Activated CD4-positive, alpha-beta T cell treated with anti-CD3 and anti-CD28 coated beads for 36 hours (primary cell): ENCODE measurements at places on chromosomes 6 and 20. TPM values are rescaled to one million over a fixed set of nuclear protein-coding genes. Genes with fewer than 3 reads are reported as not detected.

GSTA2 gene
- total RNA-seq, result not detected

SYNDIG1 gene
- total RNA-seq, result not detected

NRSN1 gene
- not detected for total RNA-seq

DNA sequence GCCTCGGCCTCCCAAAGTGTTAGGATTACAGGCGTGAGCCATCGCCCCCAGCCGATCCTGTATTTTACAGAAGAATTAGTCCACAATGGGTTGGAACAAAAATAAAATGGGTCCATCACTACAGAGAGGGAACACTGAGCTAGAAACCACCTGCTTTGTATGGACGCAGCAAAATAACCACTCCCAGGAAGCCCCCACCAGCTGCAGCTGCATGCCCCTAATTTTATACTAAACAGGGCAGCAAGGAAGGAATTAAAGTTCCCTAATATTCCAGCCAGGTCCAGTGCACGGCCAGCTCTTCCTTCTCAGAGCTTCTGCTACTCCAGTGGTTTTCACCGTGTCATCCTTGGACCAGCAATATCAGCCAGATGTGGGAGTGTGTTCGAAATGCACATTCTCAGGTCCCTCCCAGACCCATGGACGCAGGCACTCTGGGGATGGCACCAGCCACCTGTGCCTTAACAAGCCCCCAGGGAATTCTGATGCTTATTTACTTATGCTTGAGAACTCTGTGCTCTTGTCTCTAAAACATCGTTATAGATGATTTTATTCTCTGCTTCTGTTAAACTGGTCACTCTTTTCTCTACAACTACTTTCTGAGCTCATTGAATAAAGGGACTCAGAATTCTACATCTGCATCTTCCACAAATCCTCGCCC lies 189.5 kb upstream of the SLC24A3 start:
- no peaks in the 10 kb centered on the region for H3K27me3 ChIP-seq
- H3K36me3 ChIP-seq, result no peaks in the 10 kb centered on the region
- no peaks in the 10 kb centered on the region for H3K4me1 ChIP-seq
- no peak overlapping the region for H3K4me3 ChIP-seq
- H3K27ac ChIP-seq, result no peak overlapping the region

- H3K36me3 ChIP-seq, result no peaks in the 10 kb centered on the region
- no peak overlapping the region for H3K27ac ChIP-seq
- no peak for DNase-seq
- peaks cover 5% of the 10 kb centered on the region for H3K4me1 ChIP-seq
- H3K4me3 ChIP-seq, result no peak overlapping the region
These were observed 29.0 kb downstream of the CD83 start for GRCh38 chr6:14146506-14147096.

GRCh38 chr6:155186052-155186658 lies 77.7 kb upstream of the CLDN20 start:
- peak; percentile 84 for DNase-seq
- H3K36me3 ChIP-seq, result peaks cover 5% of the 10 kb centered on the region
- H3K27ac ChIP-seq, result peak overlapping the region; percentile 98
- H3K4me1 ChIP-seq, result peaks cover 60% of the 10 kb centered on the region

DNA sequence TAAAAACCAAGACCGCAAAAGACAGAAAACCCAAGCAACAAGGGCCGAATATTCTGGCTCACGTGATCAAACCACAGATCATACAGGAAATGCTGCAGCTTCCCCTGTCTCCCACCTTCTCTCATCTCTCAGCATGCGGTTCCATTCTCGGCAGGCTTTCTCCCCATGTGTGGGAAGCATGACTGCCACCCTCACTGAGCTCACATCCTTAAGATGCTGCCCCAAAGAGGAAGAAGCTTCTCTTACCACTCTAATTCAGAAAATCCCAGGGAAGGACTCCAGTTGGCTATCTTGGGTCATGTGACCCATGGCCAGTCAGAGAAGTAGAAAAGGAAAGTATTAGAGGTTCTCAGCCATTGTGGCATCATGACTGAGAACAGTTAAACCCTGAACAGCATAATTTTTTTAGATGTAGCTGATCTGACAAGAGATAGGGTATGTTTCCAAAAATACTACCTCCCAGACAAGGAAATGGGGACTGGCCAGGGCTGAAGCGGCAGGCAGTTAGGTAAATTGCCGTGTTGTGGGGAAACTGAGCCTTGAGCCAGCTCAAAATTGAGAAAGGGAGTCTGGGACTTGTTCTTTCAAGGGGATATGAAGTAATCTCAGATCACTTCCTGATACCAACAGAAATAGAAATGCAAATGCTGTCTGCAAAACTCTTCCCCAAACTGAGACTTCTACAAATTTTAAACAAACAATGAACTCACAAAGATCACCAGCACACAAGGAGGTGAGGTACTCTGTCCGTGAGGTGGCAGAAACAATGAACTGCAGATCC lies 37.1 kb upstream of the GRM4 start:
- H3K27me3 ChIP-seq, result no peaks in the 10 kb centered on the region
- H3K36me3 ChIP-seq, result peaks cover 8% of the 10 kb centered on the region
- peak overlapping the region; percentile 65 for H3K4me3 ChIP-seq
- H3K4me1 ChIP-seq, result peaks cover 20% of the 10 kb centered on the region

DNA sequence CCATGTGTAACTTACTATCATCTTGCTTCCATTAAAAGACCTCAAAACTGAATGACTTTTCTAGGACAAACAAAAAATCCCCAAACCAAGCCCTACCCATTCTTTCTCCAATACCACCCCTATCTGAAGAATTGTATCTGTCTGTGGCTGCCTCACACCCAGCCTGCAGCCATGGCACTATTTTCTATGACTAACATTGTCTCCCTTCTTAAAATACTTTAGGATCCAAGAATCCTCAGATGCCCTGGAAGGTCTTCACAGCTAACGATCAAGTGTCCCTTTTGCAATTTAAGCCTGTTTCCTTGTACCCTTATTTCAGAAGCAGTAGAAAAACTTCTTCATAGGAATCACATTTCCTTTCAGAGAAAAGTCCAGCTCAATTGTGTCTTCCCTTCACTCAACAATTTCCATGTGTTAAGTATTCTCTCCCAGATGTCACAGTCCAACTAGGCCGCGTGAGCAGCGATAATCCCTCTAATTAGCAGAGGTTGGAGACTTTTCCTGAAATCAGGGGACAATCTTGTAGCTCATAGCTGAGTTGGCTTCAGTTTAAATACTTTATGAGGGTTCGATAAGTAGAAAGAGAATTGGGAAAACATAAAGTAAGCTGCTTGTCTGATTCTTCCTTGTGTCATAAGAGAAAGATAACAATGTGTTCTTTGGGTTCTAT lies 5.2 kb upstream of the MEP1A start:
- H3K4me1 ChIP-seq, result no peaks in the 10 kb centered on the region
- no peaks in the 10 kb centered on the region for H3K27me3 ChIP-seq
- no peak for DNase-seq
- no peaks in the 10 kb centered on the region for H3K36me3 ChIP-seq

- H3K4me1 ChIP-seq, result peaks cover 8% of the 10 kb centered on the region
- H3K27ac ChIP-seq, result no peak overlapping the region
- H3K36me3 ChIP-seq, result peaks cover 20% of the 10 kb centered on the region
- no peaks in the 10 kb centered on the region for H3K27me3 ChIP-seq
- DNase-seq, result no peak
These were observed 41.0 kb downstream of the AKIRIN2 start for GRCh38 chr6:87661016-87661415.

DNA sequence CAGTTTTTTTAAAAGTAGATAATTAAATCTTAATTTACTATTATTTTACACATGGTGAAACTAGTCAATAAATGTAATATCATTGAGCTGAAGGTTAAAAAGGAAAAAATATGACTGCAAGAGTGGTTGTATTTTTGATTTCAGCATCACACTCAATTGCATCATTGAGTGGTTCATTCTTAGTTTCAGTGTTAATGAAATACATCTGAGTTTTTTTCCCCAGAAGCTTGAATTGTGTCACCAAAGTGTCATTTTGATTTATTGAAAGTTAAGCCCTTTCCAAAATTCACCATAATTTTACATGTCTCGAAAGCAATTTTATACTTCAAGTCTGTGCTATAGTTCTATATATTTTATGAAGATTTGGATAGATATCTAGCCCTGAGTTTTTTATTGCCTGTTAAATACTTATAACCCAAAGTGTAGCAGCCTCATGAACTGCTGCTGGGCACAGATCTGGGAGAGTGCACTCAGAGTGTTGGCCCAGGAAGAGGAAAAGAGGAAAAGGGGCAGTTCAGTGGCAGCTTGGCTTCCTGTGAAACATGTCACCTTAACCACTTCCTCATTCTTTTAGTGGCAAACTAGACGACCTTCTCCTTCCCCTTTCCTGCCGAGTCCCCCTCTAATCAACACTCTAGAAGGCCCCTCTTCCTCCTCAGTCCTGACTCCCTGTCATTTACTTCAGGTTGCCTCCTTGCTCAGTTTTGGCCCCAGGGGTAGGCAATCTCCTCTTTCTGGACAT lies 140.7 kb downstream of the ESR1 start:
- DNase-seq, result no peak
- H3K4me3 ChIP-seq, result no peak overlapping the region
- no peak overlapping the region for H3K27ac ChIP-seq
- peaks cover 3% of the 10 kb centered on the region for H3K27me3 ChIP-seq
- peaks cover 10% of the 10 kb centered on the region for H3K4me1 ChIP-seq

- H3K27ac ChIP-seq, result no peak overlapping the region
- no peak overlapping the region for H3K4me3 ChIP-seq
- H3K27me3 ChIP-seq, result peaks cover 2% of the 10 kb centered on the region
- no peak for DNase-seq
- no peaks in the 10 kb centered on the region for H3K4me1 ChIP-seq
These were observed 675.8 kb downstream of the HACE1 start for GRCh38 chr6:104183816-104184435.
